ENCODE measurements at places on chromosomes 6 and 20.
A peak's percentile ranks its signal among the peaks of the same experiment; 100 is the strongest.

- DNase-seq: no peak
Observed at GRCh38 chr6:120786256-120786655, 548.0 kb downstream of the TBC1D32 start.

DNA sequence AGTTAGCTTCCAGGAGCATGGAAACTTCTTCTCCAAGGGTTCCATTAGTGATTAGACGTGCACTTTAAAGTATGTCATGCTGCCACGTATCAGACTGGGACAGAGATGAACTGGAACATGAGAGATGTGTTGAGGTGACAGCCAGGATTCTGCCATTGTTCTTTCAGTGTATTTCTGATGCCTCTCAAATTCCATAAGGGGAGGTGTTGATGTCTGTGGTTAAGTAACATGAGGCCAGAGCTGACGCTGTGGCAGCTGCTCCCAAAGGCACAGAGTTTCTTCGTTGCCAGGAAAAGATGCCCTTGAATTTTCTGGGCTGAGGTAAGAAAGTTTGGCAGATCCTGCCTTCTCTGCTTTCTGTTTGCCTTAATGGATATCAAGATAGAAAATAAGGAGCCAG lies 63.5 kb downstream of the TRMT6 start:
- DNase-seq: no peak

DNA sequence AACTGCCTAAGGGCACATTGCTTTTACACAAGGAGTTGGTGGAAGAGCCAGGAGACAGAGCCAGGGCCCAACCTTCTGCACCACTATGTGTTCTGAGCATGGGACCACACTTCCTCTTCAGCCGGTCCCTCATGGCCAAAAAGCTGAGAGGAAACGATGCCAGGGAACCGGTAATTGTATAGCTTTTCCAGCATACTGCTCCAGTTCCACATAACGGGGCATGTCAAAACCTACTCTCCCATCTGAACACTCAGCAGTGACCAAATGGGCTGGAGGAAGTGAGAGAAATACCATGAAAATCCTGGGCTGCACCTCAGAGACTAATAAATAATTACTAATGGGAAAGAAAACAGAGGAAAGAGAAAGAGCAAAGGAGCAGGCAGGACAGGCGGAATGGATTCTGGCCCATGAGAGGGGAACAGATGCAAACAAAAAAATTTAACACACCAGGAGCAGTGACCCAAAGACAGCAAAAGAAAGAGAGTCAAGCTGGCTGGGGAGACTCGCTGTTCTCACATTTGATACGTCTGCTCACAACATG lies 52.0 kb upstream of the BMP2 start:
- DNase-seq: no peak

DNA sequence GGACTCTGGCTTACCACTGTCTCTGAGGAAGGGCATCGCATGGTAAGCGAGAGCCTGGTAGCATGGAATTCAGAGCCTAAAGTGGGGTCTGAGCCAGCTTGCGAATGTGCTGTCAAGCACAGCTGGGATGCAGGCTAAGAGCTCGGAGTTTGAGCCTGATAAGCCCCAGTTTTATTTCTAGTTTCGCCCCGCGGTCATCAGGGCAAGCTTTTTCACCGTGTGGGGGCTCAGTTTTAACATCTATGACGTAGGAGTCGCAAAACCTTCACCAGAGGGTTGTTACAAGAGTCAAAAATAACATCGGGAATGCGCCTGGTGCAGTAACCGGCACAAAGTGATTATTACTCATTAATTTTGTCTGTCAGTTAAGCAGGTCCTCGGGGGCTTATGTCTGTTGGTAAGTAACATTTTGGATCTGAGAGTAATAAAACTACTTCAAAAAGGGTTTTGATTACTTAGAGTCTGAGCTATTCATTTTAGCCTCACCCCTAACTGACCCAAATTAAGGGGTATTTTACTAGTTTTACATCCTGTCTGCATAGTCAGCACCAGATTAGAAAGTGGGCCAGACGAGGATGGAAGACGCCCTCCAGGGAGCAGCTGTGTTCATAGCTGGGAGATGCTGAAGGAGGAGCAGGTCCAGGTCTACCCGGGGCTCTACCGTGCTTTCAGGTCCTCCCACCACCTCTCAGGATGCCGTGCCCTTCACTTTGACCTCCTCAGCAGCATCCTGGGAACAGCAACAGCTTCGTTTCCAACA lies 29.7 kb downstream of the SLC22A23 start:
- DNase-seq: no peak

DNA sequence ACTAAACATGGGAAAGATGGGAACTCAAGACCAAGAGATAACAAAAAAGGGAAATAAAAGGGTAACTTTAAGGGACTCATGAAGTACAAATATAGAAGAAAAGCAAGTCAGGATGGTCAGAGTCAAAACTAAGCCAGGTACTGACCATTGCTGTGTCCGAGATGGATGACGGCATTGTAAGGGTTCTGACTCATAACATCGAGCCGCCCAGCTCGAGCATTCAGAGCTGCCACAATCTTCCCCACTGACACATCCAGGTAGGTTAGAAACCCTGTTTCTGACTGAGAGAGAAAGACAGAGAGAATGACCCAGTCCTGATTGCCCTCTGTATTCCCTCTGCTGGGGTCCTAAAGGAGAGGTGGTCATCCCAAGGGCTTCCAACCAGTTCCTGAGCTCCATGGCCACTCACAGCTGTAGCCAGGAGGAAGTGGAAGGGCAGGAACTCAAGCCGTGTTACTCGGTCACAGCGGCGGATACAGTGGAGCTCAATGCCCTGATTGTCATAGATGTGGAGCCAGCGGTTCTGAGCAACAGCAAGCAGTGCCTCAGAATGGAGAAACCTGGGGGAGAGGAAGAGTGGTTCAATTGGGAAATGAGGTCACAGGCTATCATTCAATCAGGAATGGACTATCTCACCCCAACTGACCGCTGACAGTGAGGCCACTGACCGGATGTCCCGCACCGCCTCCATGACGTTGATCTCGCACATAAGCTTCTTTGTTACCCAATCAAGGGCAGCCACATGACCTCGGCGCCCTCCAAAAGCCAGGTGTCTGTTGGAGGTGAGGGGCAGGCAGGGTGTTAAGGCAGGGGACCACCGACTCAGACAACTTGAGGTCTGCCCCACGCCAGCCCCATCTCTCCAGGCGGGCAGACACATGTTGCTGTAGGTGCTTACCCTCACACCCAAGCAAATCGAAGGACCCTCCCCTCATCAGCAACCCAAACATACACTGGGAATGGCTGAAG lies 1.8 kb downstream of the WDR46 start:
- no peak for DNase-seq

- DNase-seq: no peak
Observed at GRCh38 chr6:25928562-25929324, 1.7 kb downstream of the SLC17A2 start.

DNA sequence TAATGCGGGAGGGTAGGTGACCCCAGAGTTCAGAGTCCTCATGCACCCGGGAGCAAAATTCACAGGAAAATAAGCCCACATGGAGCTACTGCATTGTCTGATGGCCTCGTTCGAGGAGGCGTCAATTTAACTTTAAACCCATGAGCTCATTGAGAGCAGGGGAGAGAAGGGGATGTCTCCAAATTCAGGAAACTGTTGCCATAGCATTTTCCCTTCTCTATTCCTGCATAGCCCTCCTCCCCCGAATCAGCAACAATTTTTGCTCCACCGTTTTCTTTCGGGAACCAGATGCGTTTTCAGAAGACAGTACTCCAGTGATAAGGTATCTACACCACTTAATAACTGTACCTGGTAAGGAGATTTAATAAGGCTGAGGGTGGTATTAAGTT lies 324 bp upstream of the LAMP5 start:
- DNase-seq: no peak

DNA sequence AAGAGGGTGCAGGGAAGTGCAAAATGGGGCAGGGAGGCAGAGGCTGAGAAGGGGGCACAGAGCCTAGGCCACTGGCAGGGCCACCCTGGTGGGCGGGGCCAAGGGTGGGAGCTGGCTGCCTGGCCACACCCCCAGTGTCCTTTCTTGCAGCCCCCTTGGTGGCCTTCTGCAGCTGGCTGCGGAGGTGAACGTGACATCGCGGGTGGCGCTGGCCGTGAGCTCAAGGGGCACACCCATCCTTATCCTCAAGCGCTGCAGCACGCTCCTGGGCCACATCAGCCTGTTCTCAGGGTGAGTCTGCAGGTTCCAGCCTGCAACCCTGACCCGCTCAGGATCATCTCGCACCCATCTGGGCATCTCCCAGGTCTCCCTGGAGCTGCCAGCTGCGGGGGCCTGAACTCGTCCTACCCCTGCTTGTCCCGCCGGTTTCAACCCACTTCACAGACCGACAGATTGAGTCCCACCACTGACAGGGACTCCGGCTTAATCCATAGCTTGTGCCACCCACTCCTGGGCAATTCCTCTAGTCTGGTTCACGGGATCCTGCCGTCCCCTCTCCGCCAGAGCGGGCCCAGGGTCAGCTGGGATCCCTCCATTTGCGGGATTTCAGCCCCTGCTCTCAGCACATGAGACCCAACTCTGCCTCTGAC lies 6.2 kb downstream of the BPIFB3 start:
- DNase-seq: no peak

DNA sequence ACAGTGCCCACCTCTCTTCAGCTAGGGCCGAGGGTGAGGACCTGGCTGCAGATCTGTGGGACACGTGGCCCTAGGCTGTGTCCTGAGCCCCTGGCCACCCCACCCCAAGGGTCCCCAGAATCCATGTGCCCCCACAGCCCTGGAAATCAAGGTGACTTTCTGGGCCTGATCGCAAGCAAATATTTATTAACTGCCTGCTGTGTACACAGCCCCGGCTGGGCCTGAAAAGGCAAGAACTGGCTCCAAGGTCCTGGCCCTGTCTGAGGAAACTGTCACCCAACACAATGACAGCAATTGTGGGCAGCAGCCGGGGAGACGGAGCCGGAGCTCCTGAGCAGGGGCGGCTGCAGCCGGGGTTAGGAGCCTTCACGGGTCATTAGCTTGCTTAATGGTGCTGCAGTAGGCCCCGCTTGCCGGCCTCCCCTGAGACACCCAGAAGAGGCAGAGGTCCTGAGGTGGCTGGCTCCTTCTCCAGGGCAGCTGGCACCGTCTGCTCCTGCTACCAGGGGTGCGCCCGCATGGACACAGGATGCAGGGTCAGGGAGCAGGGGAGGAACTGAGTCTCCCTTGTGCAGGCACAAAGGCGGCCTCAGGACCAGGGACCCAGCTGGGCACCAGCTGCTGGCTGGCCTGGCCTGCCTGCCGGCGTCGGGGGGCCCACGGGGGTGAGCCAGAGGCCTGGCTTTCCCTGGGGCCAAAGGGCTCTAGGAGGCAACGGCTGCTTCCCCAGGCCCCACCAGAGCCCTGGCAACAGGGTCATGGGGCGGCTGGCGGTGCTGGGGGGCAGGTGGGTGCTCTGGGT lies 24.1 kb downstream of the NPEPL1 start:
- no peak for DNase-seq

GRCh38 chr20:37437676-37438075 lies 83.4 kb upstream of the NNAT start:
- DNase-seq: no peak

- no peak for DNase-seq
Observed at GRCh38 chr6:118574051-118574865, 26.2 kb downstream of the PLN start.

DNA sequence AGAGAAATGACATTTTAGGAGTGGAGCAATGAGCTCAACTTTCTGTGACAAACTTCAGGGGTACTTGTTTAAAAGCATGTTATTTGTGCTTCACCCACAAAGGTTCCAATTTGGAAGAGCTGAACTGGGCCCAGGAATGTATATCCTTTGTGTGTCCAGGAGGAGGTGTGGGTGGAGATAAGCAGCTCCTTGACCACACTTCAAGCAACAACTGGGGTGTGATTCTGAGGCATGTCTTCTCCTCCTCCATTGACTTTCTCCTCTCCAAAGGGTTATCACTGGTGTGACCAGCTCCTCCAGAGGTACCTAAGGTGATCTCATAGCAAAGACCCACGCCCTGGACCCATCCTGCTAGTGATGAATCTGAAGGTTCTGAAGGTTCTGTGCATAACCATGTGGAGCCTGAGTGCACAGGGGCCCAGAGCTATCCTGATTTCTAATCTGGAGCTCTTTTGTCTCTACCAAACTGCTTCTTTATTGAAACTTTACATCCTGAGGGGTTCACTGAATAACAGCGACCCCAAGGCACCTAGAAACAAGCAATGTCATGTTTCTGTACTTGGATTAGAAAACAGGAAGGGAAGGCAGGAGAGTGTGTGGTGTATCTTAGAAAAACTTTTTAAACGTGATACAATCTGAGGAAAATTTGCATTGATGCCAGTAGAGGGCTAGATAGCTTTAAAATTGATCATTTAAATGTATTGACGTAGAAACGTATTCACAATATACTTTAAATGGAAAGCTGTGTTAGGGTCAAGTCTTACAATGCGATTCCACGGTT lies 60.9 kb upstream of the CD93 start:
- no peak for DNase-seq

DNA sequence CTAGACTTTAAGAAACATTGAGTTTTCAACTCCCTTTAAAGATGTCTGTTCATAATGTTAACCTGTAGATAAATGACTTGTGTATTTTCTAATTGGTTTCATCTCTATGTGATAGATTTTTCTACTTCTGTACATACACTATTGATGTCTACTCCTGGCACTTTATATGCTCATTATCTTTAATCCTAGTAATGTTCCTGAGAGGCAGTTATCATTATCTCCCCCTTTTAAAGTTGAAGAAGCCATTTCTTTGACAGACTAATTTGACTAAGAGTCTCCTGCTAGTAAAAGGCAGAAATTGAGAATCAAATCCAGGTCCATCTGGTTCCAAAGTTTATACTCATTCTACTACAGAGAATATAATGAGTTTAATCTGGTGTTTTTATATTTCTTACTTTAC lies 137.2 kb upstream of the SAMD5 start:
- no peak for DNase-seq

GRCh38 chr6:156461647-156462046 lies 315.5 kb upstream of the ARID1B start:
- no peak for DNase-seq

DNA sequence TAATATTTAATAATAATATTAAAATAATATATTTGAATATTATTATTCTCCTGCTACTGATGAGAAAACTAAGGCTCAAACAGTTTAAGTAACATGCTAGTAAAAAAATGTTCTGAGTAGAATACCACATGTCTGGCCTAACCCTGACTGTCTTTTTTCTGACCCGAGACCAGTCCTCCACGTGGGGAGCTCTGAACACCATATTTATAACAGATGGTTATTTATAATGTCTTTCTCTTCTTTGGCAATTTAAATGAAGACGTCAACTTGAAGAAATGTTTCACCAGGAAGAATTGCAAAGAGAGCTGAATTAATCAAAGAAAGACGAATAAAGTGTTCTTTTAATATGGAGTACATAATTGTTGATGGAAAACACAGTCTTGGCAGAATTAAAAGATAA lies 82.0 kb downstream of the SLC22A3 start:
- DNase-seq: no peak

GRCh38 chr20:58213121-58213520 lies 15.3 kb downstream of the ANKRD60 start:
- DNase-seq: peak; percentile 34

GRCh38 chr20:24392612-24393011 lies 76.8 kb upstream of the SYNDIG1 start:
- DNase-seq: no peak

- no peak for DNase-seq
Observed at GRCh38 chr6:46221222-46221793, 50.5 kb upstream of the ENPP5 start.

- no peak for DNase-seq
Observed at GRCh38 chr6:21664314-21665109, 71.0 kb downstream of the SOX4 start.
